ENCODE measurements at places on chromosomes 6 and 20. TPM values are rescaled to one million over a fixed set of nuclear protein-coding genes. Genes with fewer than 3 reads are reported as not detected.

Gene IL20RA
- total RNA-seq: not detected

Gene ZNF391
- total RNA-seq: 0.71 TPM

Gene FKBP1A
- 297 TPM for total RNA-seq

Gene OPRL1
- total RNA-seq: 2.0 TPM

Gene SNAP91
- total RNA-seq: under 0.01 TPM

Gene OTOR
- total RNA-seq: not detected

Gene SULF2
- 64.6 TPM for total RNA-seq

Gene PDE7B
- total RNA-seq: 48.0 TPM

Gene DNAJC5
- 106 TPM for total RNA-seq

Gene VARS1
- total RNA-seq: 73.2 TPM

Gene HSPA12B
- total RNA-seq: 7.9 TPM

Gene POM121L2
- not detected for total RNA-seq

Gene SYNDIG1
- not detected for total RNA-seq

Gene COL10A1
- total RNA-seq: not detected

Gene GPR6
- not detected for total RNA-seq

Gene KCNB1
- total RNA-seq: under 0.01 TPM
